ENCODE measurements at places on chromosomes 2 and 18. TPM values are rescaled to one million over a fixed set of nuclear protein-coding genes. Genes with fewer than 3 reads are reported as not detected.

DNA sequence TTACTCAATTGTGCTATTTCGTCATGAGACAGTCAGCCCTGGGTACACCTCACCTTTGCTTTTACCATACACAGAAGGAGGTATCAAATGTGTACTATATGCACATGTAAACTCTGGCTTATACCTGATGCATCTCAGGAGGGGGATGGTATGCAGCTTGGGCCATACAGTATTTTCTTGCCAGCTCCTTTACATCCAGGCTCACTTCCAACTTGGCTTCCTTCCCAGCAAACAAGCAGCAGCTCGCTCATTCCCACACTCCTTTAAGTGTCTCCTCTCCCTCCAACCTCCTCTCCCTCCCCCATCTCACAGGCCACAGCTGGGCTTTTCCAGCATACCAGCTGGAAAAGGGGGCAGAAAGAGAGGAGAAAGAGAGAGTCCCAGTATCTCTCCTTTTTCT lies 9.6 kb downstream of the MARCHF4 start:
- no peak for DNase-seq

Gene ABCB11
- total RNA-seq = 0.03 TPM

Gene TACR1
- total RNA-seq = not detected

- DNase-seq = no peak
Observed at GRCh38 chr18:73043611-73044010, 175.8 kb upstream of the NETO1 start.

- no peak for DNase-seq
Observed at GRCh38 chr2:68258851-68259250, 6.5 kb upstream of the PPP3R1 start.

Gene B4GALT6
- 5.3 TPM for total RNA-seq

- DNase-seq = no peak
Observed at GRCh38 chr2:42224422-42225067, 55.4 kb downstream of the EML4 start.
